NK-92 treated with Interleukin-12 subunit alpha and Interleukin-12 subunit beta, amount 100 ng/mL, for 24 hours (cell line): ENCODE measurements at places on chromosomes 2 and 18.

GRCh38 chr18:10470429-10470828 lies 16.0 kb downstream of the APCDD1 start:
- no peak for DNase-seq

GRCh38 chr2:118123561-118124232 lies 35.4 kb downstream of the INSIG2 start:
- DNase-seq: no peak

- no peak for DNase-seq
Measured at GRCh38 chr2:182133195-182133891, 147.7 kb downstream of the PPP1R1C start.

GRCh38 chr2:104444889-104445288 lies 409.0 kb upstream of the POU3F3 start:
- DNase-seq: no peak

- no peak for DNase-seq
Measured at GRCh38 chr18:48673853-48674721, 135.3 kb downstream of the CTIF start.

- no peak for DNase-seq
Measured at GRCh38 chr18:31247574-31248199, 70.3 kb upstream of the DSG1 start.

GRCh38 chr2:186980787-186981550 lies 132.0 kb upstream of the ZSWIM2 start:
- no peak for DNase-seq

GRCh38 chr2:204255526-204255925 lies 289.7 kb upstream of the PARD3B start:
- no peak for DNase-seq

GRCh38 chr18:36511791-36512352 lies 214.4 kb downstream of the FHOD3 start:
- no peak for DNase-seq

- no peak for DNase-seq
Measured at GRCh38 chr18:55539240-55539639, 48.8 kb downstream of the TCF4 start.

GRCh38 chr18:35511428-35511827 lies 13.7 kb upstream of the INO80C start:
- no peak for DNase-seq

GRCh38 chr18:22109535-22109934 lies 59.9 kb upstream of the GATA6 start:
- DNase-seq: no peak
